ENCODE measurements at places on chromosomes 4 and X. TPM values are rescaled to one million over a fixed set of nuclear protein-coding genes. Genes with fewer than 3 reads are reported as not detected.

DNA sequence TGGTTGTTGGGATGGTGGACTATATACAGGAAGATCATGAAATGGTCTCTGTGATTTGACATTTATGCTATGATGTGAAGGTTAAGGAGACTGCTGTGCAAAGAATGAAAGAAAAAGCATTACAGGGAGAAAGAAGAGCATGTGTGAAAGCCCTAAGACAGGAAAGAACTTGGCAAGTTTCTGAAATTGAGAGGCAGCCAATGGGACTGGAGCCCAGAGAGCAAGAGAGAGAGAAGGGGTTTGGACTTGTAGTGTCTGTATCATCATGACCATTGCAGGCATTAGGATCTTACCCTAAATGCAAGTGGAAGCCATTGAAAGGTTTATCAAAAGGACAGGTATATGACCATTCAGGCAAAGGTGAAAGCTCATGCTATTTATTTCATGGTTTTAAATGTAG is 147.1 kb downstream of the NAA11 start:
- no peaks in the 10 kb centered on the region for H3K27me3 ChIP-seq
- DNase-seq, result no peak
- no peak overlapping the region for H3K27ac ChIP-seq
- no peak overlapping the region for H3K4me3 ChIP-seq

GRCh38 chrX:3807906-3808305 is 94.5 kb upstream of the PRKX start:
- peaks cover 13% of the 10 kb centered on the region for H3K27me3 ChIP-seq
- no peak for DNase-seq
- H3K36me3 ChIP-seq, result no peaks in the 10 kb centered on the region

DNA sequence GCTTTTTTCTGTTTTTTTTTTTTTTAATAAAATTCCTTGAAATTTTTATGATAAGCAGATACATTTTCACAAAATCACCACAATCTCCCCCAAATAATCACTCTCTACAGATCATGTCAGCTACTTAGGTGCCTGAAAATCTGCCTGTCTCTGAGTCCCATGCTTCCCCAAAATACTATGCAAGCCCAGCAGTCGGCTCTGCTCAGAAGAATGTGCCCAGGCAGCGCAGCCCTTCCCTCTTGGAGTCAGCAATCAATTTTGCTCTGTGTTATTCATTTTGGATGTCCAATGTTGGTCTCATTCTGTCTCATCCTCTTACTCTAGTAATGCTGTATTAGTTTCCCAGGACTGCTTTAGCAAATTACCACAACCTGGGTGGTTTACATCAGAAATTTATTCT is 24.9 kb upstream of the C1QTNF7 start:
- H3K4me1 ChIP-seq, result peaks cover 25% of the 10 kb centered on the region
- DNase-seq, result no peak
- H3K36me3 ChIP-seq, result no peaks in the 10 kb centered on the region

- H3K4me1 ChIP-seq, result no peaks in the 10 kb centered on the region
- H3K4me3 ChIP-seq, result no peak overlapping the region
- peaks cover 15% of the 10 kb centered on the region for H3K27me3 ChIP-seq
- H3K27ac ChIP-seq, result no peak overlapping the region
- DNase-seq, result no peak
These were observed 113.9 kb downstream of the GRIA3 start for GRCh38 chrX:123298026-123298425.

DNA sequence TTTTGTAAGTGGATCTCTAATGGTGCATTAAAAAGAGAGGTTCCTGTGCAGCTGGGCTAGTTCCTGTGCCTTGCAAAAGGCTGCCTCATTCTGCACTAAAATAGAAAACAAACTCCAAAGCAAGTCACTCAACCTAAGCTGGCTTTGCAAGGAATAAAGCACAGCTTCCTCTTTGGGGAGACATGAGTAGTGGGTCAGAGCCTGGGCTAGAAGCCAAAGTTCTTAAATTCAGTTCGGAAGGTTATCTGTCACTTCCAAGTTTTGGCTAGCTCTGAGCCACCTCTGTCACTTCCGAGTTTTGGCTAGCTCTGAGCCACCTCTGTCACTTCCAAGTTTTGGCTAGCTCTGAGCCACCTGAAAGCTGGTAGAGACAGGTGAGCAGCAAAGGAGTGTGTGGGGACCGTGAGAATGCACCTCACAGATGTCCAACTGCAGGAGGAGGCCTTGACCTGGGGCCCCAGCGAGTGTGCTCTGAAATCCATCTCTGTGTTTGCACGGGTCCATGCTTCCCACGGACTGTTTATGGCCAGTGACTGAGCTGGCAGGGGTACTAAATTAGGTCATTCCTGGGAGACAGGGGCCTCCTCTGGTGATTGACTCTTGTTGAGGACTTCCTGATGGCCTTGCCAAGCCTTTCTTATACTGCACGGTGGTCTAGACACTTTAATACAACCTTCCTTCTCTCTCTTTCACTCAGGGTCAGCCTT is 36.4 kb upstream of the MAMLD1 start:
- no peak overlapping the region for H3K27ac ChIP-seq
- H3K4me1 ChIP-seq, result peaks cover 4% of the 10 kb centered on the region
- H3K36me3 ChIP-seq, result peaks cover 3% of the 10 kb centered on the region
- no peak for DNase-seq
- peaks cover 35% of the 10 kb centered on the region for H3K27me3 ChIP-seq

VCX3B gene
- total RNA-seq, result not detected

SRPX gene
- total RNA-seq, result not detected

All from activated T-cell treated with anti-CD3 and anti-CD28 coated beads, Interleukin-2, amount 50 U/mL, for 72 hours (primary cell).